ENCODE measurements at places on chromosomes 2 and 18. TPM values are rescaled to one million over a fixed set of nuclear protein-coding genes. Genes with fewer than 3 reads are reported as not detected.

ALK gene
- total RNA-seq: not detected

COL6A3 gene
- total RNA-seq: 0.53 TPM

KIF1A gene
- total RNA-seq: 0.76 TPM

ACYP2 gene
- 9.9 TPM for total RNA-seq

LYG1 gene
- 0.98 TPM for total RNA-seq

DLGAP1 gene
- not detected for total RNA-seq

- DNase-seq: no peak
Measured at GRCh38 chr18:65175681-65176080, 575.1 kb upstream of the CDH7 start.

DNA sequence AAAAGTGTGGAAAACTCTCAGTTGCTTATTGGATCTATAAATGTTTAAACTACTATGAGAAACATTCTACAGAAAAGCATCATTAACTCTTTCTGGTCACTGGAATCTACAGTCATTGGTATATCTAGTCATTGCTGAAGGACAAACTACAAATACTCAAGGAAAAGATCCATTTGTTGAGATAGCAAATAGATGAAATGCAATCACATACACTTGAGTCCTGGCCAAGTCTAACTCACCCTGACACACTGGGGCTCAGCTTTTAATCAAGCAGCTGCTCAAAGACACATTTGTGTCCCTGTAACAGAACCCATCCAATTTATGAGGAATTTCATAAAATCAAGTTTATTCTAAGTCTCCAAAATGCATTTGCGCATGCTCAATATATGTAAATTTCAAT is 68.7 kb downstream of the CDH2 start:
- no peak for DNase-seq

DNA sequence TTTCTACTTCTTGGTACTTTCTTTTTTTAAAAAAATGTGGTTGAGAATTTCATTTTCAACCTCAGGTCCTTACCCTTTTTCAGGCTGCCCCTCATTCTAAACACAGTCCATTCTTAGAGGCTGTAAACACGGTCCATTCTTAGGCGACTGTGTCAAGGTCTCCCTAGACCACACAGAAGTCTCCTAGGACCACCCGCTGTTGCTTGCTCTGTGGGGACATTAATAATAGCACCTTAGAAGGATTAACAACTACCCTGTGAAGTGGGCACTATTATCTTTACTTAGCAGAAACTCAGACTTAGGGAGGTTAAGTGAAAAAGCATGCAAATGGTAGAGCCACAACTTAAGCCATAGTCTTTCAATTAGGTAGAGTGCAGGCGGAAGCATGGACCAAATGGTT is 91.7 kb downstream of the RBMS1 start:
- no peak for DNase-seq

DNA sequence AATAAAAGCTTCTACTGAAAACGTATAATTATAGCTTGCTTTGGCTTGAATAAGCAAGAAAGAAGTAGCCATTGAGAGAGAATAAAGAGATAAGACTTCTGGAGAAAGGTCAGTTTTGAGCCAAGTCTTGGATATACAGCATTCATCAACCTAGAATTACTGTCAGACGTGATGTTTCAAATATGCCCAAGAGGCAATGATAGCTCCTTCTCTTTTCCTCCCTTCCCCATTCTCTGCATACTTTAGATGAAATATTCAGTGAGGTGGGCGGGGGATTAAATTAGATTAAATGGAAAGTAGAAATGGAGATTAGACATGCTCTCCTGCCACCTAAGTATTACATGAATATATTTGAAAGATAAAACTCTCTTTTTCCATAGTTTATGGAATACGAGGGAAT is 8.7 kb downstream of the ANTXR1 start:
- no peak for DNase-seq

DNA sequence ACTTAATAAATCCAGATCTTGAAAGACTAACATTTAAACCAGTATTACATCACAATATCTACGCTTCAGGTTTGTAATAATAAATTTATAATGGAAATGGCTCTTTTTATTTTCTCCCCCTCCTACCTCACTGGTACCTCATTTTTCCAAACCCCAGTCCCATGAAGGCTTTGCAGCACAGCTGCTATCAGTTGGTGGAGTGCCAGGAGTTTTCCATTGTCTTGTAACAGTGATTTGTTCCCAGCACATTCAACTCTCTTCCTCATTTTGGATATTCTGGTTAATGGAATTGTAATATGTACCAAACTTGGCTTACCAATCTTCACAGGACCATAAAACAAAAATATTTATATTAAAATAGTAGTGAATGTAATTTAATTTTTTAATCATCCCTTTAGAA is 91.2 kb downstream of the VRK2 start:
- DNase-seq: no peak

DNA sequence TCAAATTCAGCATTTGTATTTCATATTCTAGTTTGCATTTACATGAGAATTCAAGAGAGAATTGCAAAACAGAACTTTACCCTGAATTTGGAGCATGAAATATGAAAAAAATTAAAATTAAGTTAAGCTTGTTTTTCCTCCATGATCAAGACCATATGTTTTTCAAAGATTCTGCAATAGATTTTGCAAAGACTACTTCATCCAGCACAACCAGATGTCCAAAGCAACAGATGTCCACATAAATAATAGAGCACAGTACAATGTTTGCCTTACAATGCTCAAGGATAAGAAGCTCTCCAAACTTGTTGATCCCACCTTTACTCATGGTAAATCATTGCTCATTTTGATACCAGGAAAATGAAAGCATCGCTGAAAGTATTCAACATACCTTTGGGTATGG is 25.6 kb downstream of the FAP start:
- no peak for DNase-seq

DNA sequence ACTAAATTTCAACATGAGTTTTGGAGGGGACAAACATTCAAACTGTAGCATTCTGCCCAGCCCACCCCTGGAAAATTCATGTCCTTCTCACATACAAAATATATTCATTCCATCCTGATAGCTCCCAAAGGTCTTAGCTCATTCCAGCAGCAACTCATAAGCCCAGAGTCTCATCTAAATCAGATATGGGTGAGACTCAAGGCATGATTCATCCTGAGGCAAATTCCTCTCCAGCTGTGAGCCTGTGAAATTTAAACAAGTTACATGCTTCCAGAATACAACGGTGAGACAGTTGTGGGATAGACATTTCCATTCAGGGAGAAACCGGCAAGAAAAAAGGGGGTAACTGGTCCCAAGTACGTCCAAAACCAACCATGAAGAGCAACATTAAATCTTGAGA is 43.5 kb upstream of the FAHD2A start:
- no peak for DNase-seq
